CD4-positive, alpha-beta T cell treated with Interleukin-17A for 1 hour (primary cell): ENCODE measurements at places on chromosomes 7 and 10.

GRCh38 chr10:91891125-91892001 is 17.9 kb downstream of the FGFBP3 start:
- DNase-seq = no peak

- no peak for DNase-seq
Measured at GRCh38 chr10:124329941-124330340, 88.8 kb downstream of the OAT start.

DNA sequence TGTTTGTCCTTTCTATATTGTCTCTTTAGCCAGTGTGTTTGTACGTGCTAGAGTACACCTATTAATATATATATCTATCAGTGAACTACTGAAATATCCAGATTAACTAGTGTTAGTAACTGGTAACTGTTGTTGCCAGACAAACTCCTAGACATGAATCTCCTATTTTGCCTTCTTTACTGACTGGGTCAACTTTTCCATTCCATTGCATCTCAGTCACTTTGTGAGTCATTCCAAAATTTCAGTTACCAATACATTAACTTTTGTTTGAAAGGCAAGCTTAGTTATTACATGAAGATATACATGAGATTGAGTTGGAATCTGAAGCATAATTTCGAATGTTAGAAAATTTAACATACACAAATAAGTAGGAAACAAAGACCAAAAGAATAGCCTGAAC is 51.4 kb downstream of the BTAF1 start:
- DNase-seq = no peak

- no peak for DNase-seq
Measured at GRCh38 chr7:106779877-106780276, 85.2 kb upstream of the PIK3CG start.

DNA sequence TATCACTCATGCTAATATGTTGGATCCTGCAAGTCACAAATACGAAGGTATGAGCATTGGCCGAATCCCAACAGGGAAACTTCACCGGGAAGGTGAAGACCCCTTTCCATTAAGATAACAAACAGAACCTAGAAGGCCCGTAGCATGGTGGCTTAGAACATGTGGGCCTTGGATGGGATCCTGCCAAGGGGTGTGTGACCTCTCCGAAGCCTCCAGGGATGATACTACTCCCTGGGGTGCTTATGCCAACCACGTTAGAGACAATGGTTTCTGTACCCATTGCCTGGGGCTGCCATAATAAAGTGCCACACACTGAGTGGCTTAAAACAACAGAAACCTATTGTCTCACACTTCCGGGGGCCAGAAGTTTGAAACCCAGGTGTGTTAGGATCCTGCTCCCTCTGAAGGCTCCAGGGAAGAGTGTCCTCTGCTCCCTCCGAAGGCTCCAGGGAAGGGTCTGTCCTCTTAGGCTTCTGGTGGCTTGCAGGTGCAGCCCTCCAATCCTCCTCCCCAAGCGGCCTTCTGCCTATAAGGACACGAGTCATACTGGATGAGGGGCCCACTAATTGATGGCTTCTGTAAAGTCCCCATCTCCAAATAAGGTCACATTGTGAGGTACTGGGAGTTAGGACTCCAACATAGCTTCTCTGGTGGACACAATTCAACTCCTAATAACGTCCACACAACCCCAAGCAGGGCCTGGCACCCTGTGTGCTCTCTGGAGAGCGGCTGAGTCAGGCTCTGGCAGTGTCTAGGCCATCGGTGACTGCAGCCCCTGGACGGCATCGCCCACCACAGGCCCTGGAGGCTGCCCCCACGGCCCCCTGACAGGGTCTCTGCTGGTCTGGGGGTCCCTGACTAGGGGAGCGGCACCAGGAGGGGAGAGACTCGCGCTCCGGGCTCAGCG is 992 bp upstream of the MGMT start:
- DNase-seq = no peak

GRCh38 chr10:15419279-15419874 is 48.3 kb upstream of the FAM171A1 start:
- DNase-seq = peak; percentile 38

- no peak for DNase-seq
Measured at GRCh38 chr7:142777318-142777717, 6.5 kb downstream of the PRSS2 start.

DNA sequence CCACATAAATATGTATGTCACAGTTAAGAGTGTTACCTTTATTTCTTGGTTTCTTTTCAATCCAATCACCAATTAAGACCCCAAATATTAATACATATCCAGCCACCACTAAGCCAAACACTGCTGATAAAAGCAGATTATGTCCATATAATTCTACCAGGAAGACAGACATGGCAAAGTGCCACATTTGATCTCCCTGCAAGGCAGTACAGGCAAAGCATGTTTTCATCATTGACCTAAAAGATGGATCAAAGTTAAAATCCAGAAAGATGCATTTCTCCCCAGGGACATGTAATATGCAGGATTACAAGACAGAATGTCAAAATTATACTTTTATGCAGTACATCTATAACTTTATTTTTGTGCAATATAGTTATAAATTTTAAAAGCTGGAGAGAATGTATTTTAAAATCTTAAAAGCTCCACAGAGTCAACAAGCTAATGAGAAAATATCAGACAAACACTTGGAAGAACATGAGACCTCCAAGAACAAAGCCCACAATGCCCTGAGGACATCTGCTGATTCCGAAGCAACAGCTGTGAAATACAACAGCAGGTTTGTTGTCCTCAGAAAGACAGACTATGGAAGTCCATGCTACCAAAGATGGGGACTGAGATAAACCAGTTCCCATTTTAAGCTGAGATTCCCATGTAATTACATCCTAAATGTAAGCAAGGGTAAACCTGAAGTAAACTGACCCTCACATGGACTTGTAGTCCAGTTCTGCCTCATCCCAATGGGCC is 54.5 kb upstream of the TOMM7 start:
- DNase-seq = no peak

DNA sequence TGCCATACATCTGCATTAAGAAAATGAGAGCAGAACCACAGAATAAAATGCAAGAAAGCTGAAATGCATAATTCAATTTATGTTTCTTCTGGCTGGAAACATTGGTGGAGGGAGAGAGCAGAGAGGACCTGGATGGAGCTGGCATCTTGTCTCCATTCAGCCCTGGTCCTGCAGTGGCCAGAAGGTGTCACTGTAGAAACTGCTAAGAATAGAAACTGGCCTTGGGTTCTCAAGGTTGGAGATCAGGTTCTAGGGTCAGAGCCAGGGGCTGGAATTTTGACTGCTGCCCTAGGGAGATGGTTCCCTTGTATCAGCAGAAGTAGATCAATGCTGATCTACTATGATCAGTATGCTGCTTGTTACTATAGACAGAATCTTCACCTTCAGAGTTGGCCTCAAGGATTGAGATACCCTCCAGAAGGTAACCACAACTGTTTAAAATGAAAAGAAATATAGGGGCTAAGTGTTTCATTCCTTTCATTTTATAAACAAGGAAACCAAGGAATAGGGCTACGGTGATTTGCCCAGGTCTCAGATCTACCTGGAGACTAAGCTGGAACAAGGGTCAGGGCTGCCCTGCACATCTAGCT is 13.1 kb downstream of the TAS2R41 start:
- peak; percentile 7 for DNase-seq

DNA sequence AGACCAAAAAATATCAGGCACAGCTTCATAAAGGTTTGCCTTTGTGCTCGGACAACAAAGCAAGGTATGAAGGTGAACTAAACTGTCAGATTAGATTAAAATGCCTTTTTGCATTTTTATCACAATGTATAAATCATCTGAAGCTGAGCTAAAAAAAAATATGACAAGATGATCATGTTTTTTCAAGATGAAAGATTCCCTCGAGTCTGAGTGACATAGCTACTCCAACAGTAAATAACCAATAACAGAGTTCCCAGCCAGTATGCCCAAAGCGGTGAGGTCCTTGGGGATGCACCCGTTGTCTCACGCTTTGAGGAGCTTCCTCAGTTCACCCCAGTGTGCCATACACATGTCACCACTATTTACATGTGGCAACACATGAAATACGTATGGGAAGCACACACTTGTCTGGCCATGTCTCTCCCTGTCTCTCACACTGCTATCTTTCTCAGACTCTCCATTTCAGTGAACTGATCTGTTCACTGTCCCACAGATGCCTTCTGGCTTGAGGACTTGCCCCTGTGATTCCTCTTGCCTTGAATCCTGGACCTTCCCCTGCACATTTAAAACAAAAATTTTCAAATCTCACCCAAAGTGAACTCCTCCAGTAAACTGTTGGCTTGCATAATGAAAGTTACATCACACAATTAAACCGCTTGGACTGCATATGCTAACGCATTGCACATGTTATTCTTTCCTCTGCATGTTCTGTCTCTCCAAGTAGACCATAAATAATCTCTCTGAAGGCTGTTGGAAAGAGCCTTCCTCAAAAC is 2.6 kb upstream of the PIK3CG start:
- DNase-seq = no peak

GRCh38 chr7:133207687-133208086 is 45.2 kb upstream of the EXOC4 start:
- no peak for DNase-seq

GRCh38 chr10:127117125-127117524 is 79.3 kb downstream of the INSYN2A start:
- peak; percentile 0 for DNase-seq

- DNase-seq = no peak
Measured at GRCh38 chr10:49174926-49175500, 13.2 kb downstream of the TMEM273 start.

- DNase-seq = no peak
Measured at GRCh38 chr10:35424680-35425285, 88.5 kb downstream of the CCNY start.

GRCh38 chr10:31320550-31321211 is 1.7 kb downstream of the ZEB1 start:
- peak; percentile 35 for DNase-seq

DNA sequence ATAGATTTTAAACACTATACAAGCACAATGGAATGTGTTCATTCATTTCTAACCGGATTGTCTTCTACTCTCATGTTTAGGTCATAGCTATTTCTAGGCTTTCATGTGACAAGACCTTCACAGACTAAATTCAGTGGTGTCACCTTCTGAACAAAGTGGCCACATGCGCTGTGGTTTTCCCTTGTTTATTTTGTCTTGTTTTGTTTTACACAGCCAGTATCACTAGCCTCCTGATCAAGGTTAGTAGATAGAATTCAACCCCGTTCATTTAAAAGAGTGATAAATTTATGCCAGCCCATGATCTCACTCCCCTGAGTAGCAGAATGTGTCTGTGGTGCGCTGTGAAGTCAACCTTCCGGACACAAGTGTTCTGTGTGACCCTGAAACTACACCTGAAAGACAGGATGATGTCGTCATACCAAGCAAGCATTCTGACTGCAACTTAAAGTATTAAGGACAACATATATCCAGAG is 209.1 kb downstream of the CREB5 start:
- DNase-seq = no peak

GRCh38 chr7:140057143-140057535 is 5.6 kb downstream of the PARP12 start:
- no peak for DNase-seq

- no peak for DNase-seq
Measured at GRCh38 chr7:155846936-155847335, 34.7 kb upstream of the SHH start.

- DNase-seq = no peak
Measured at GRCh38 chr7:70353330-70353945, 755.2 kb downstream of the AUTS2 start.

- no peak for DNase-seq
Measured at GRCh38 chr7:37216156-37216852, 232.4 kb downstream of the ELMO1 start.

DNA sequence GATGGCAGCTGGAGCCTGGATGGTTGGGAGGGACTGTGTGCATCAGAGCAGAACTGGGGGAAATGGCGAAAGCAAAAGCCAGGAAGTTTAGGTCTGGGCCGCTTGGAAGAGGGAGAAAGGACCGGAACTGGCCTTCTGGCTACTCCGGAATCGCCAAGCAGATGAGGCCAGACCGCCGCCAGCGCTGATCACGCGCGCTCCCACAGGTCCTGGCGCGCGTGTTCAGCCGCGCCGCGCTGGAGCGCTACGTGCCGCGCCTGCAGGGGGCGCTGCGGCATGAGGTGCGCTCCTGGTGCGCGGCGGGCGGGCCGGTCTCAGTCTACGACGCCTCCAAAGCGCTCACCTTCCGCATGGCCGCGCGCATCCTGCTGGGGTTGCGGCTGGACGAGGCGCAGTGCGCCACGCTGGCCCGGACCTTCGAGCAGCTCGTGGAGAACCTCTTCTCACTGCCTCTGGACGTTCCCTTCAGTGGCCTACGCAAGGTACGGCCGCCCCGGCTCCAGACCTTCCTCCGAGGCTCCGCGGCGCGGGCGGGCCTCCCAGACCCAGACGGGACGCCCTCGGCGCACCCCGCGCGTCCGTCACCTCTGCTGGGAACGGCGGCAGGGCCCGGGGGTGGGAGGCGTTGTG is 2.0 kb downstream of the CYP26C1 start:
- DNase-seq = peak; percentile 7

GRCh38 chr7:19146699-19147098 is 1.5 kb upstream of the FERD3L start:
- no peak for DNase-seq

DNA sequence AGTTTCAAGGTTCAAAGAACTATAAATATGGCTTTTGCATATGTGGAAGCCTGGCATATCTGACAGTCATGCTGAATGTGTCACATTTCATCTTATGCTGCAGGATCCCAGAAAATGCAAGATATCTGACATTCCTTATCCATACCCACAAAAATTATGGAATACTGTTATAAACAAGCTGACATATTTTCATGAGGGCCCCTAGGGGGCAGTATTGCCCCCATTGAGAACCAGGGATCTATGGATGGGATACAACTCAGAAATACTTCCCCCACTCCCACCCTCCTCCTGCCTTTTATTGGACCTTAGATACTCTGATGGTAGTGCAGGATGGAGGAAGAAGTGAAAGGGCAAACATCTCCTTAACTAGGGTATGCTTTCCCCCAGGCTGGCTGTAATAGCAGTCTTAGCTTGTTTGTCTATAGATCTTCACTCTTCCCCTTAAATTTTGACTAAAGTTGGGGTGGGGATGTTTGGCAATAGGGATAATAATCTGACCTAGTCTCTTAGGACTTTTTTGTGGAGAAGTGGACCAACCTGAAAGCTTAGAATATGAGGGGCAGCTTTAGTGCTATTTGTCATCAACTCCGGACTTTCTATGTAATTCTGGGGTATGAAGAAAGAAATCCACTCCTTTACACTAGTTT is 3.5 kb upstream of the GNGT1 start:
- DNase-seq = no peak

GRCh38 chr7:40891232-40891631 is 756.4 kb downstream of the SUGCT start:
- DNase-seq = no peak

DNA sequence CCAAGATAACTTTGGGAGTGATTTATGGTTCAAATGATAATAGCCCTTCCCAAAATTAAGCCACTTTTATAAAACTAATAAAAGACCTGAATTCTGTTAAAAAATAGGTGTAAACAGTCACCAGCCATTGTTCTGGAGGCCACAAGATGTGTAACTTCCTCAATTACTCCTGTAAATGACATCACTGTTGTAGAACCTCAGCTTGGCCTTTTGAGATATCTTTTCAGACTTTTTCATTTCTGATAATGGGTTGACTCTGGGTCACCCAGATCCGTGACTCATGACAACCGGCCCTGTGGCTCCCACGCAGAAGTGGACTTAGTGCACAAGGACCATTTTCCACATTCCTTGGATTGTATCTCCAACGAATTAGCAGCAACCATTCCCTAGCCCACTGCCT is 106.6 kb downstream of the DKK1 start:
- no peak for DNase-seq
